A549 treated with dexamethasone at 1 μM for 4 hours (cell line): ENCODE measurements at places on chromosomes 3 and 15. TPM values are rescaled to one million over a fixed set of nuclear protein-coding genes. Genes with fewer than 3 reads are reported as not detected.

Gene SACM1L
- total RNA-seq = 12.5 to 17.7 TPM (median 16.7 TPM) in 5 replicates

Gene TMEM39A
- 18.5 to 25.3 TPM (median 23.0 TPM) in 5 replicates for total RNA-seq

Gene AGBL1
- not detected in 5 replicates for total RNA-seq

Gene MESP1
- 1.7 to 6.0 TPM (median 4.4 TPM) in 5 replicates for total RNA-seq

Gene RAD51
- total RNA-seq = 17.7 to 23.7 TPM (median 20.5 TPM) in 5 replicates

Gene IL20RB
- total RNA-seq = 0.87 to 1.6 TPM (median 0.97 TPM) in 5 replicates

Gene MBNL1
- 56.7 to 102 TPM (median 87.9 TPM) in 5 replicates for total RNA-seq

Gene SLC9C1
- total RNA-seq = not detected in 5 replicates

Gene MRPL46
- 51.8 to 62.5 TPM (median 55.1 TPM) in 5 replicates for total RNA-seq

Gene SOX2
- 0.42 to 0.57 TPM (median 0.46 TPM) in 5 replicates for total RNA-seq

Gene CFAP92
- total RNA-seq = not detected in 5 replicates

Gene SATB1
- 0.05 to 0.16 TPM in 2 of 5 replicates, not detected in the others for total RNA-seq

Gene MCF2L2
- 0.19 to 0.69 TPM (median 0.26 TPM) in 5 replicates for total RNA-seq

Gene CLDN16
- total RNA-seq = 0.06 to 0.10 TPM (median 0.08 TPM) in 4 of 5 replicates, not detected in the other

Gene C3orf49
- total RNA-seq = not detected in 5 replicates

Gene FBXO22
- 64.7 to 84.3 TPM (median 77.5 TPM) in 5 replicates for total RNA-seq

Gene TGM4
- total RNA-seq = 0.25 to 0.39 TPM (median 0.27 TPM) in 5 replicates

Gene ANKRD28
- total RNA-seq = 45.6 to 78.1 TPM (median 58.3 TPM) in 5 replicates

Gene LINGO1
- total RNA-seq = 6.1 to 13.3 TPM (median 10.2 TPM) in 5 replicates

Gene GOLGA6B
- 0.05 TPM in 1 of 5 replicates, not detected in the others for total RNA-seq

Gene STRIT1
- total RNA-seq = not detected in 5 replicates

Gene EFCAB12
- 0.67 to 1.3 TPM (median 1.1 TPM) in 5 replicates for total RNA-seq

Gene CCDC14
- 15.1 to 19.8 TPM (median 17.4 TPM) in 5 replicates for total RNA-seq

Gene SIDT1
- total RNA-seq = 0.29 to 0.53 TPM (median 0.49 TPM) in 5 replicates

Gene SLC22A13
- 0.07 to 0.09 TPM (median 0.08 TPM) in 4 of 5 replicates, not detected in the other for total RNA-seq
